Common myeloid progenitor, CD34-positive (primary cell): ENCODE measurements at places on chromosomes 16 and 17.

GRCh38 chr17:34503528-34504195 lies 75.7 kb upstream of the TMEM132E start:
- no peak overlapping the region for H3K4me3 ChIP-seq
- peak; percentile 7 for DNase-seq
- peaks cover 2% of the 10 kb centered on the region for H3K27me3 ChIP-seq
- no peaks in the 10 kb centered on the region for H3K36me3 ChIP-seq

DNA sequence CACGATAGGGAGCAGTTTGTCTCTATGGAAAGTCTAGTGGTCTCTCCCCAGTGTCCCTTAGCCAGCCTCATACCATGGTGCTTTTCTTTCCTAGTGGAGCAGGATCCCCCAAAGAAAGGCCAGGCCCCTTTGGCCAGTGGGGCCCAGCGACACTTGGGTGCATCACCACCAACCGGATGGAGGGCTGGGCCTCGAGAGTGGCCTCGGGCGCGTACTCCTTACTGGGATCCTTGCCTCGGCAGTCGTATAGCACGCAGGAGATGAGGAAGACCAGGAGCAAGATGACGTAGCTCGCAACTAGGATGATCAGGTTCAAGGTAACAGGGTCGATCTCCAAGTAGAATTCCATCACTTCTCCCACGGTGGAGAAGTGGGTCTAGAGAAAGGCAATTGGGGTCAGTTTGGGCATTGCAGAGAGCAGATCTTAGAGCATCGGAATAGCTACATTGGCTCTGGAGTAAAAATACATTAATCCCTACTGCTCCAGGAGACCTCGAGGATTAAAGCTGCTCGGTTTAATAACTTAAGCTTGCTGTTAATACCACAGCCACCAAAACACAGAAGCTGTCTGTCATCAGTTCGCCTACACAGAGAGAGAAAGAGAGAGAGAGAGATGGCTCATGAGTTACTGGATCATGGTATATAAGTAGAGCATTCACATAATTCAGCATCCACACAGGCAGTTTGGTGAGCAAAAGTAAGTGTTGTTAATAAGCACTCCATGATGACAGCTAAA lies at the start of gene SMIM36:
Gene SMIM36 (minus strand): TSS at position 467 of the 736 bp plus-strand sequence.
- H3K27ac ChIP-seq: no peak within 1 kb of the TSS
- no peak for DNase-seq
- no peaks in the 10 kb centered on the region for H3K27me3 ChIP-seq
- no peak within 1 kb of the TSS for H3K4me3 ChIP-seq
- no peaks in the 10 kb centered on the region for H3K4me1 ChIP-seq
- H3K36me3 ChIP-seq: no peaks in the 10 kb centered on the region

DNA sequence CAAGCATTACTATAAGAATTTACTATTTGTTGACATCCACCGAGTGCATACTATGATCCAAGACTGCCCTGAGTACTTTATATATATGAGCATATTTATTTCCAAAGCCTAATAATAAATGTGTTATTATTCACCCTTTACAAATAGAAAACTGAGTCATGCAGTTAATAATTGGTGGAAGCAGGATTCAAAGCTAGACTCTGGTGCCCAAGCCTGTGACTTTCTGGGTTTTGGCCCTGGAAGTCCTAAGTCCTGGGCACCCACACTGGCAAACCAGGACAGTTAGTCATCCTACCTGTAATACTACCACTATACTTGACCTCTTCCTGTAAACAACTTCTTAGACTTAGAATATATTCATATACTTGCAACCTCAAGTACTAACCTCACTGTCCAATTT lies 257.4 kb upstream of the IRX5 start:
- no peak for DNase-seq
- H3K27me3 ChIP-seq: peaks cover 1% of the 10 kb centered on the region
- H3K4me3 ChIP-seq: no peak overlapping the region
- H3K27ac ChIP-seq: no peak overlapping the region
- H3K36me3 ChIP-seq: no peaks in the 10 kb centered on the region
- H3K4me1 ChIP-seq: no peaks in the 10 kb centered on the region

GRCh38 chr17:16924696-16925440 lies 47.0 kb downstream of the TNFRSF13B start:
- H3K36me3 ChIP-seq: no peaks in the 10 kb centered on the region
- no peak overlapping the region for H3K4me3 ChIP-seq
- no peak for DNase-seq
- H3K27me3 ChIP-seq: no peaks in the 10 kb centered on the region
- H3K27ac ChIP-seq: no peak overlapping the region
- no peaks in the 10 kb centered on the region for H3K4me1 ChIP-seq

DNA sequence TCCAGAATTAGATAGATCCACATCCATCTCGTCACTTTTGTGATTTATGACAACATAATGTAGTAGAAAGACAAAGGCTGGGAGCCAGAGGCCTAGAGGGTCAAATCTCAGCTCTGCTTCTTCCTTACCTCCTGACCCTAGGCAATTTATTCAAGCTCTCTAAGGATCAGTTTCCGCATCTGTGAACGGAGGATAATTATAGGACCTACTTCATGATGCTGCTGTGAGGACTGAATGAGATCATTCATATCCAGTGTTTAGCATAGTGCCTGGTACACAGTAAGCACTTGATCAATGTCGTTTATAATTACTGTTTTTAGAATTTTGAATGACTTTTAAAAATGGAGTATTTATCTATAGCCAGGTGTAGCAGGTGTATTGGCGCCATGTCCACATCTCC lies 128.4 kb downstream of the SHISA9 start:
- H3K4me3 ChIP-seq: no peak overlapping the region
- no peak overlapping the region for H3K27ac ChIP-seq
- H3K4me1 ChIP-seq: no peaks in the 10 kb centered on the region
- no peak for DNase-seq

DNA sequence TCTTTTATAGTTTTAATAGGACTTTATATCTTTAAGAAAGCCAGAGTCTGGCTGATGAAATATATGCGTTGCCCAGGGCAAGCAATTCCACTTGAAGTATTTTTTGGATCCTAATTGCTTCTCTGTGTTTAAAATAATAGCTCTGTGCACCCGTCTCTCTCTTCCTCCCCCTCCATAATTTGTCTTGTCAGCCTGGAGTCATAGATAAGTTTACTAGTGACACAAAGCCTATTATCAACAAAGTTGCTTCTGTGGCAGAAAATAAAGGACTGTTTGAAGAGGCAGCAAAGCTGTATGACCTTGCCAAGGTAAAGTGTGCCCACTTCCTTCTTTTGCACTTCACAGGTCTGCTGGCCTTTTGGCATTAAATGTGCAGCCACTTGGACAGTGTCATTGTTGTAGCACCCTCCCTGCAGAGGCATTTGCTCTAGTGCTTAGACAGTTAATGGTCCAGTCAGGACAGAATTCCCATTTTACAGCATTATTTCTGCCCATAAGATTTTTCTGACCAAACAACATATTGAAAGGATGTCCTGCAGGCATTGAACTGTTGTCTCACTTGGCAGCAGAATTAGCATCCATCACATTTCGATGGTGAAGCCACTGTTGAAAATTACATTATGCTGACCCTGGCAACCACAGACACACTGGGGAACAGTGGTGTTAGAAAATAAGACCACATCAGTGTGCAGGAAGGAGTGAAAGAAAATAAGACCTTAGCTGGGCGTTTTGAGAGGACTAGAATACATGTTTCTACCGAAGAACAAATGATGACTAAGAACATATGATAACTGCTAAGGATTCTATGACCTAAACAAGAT lies 28.4 kb upstream of the SLC12A3 start:
- H3K36me3 ChIP-seq: peaks cover 57% of the 10 kb centered on the region
- no peak overlapping the region for H3K4me3 ChIP-seq
- no peak overlapping the region for H3K27ac ChIP-seq
- H3K27me3 ChIP-seq: no peaks in the 10 kb centered on the region
- DNase-seq: no peak

GRCh38 chr17:44926821-44927525 lies 11.7 kb upstream of the GFAP start:
- DNase-seq: no peak
- no peak overlapping the region for H3K4me3 ChIP-seq
- H3K36me3 ChIP-seq: peaks cover 55% of the 10 kb centered on the region
- peaks cover 5% of the 10 kb centered on the region for H3K27me3 ChIP-seq

DNA sequence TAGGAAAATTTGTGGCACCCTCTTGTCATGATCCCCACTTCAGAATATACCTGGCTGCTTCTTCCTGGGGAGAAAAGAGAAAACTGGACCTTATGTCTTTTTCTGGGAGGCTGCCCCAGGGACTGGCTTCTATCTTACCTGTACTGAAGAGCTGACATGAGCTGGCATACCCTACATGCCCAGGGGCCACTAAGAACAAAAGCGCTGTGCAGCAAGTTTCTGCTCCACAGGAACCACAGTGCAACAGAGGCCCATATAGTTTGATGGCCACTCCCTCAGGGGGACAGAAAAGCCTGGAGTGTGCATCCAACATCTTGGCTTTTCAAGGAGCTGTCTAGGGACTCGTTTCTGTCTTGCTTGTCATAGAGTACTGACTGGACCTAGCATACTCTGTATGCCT lies 96.8 kb upstream of the NACA2 start:
- no peak overlapping the region for H3K27ac ChIP-seq
- H3K27me3 ChIP-seq: no peaks in the 10 kb centered on the region
- H3K36me3 ChIP-seq: peaks cover 8% of the 10 kb centered on the region
- H3K4me1 ChIP-seq: no peaks in the 10 kb centered on the region
- H3K4me3 ChIP-seq: no peak overlapping the region

GRCh38 chr17:43927060-43927864 lies 15.0 kb downstream of the PPY start:
- H3K36me3 ChIP-seq: no peaks in the 10 kb centered on the region
- no peak overlapping the region for H3K27ac ChIP-seq
- peaks cover 15% of the 10 kb centered on the region for H3K27me3 ChIP-seq
- DNase-seq: peak; percentile 42

GRCh38 chr16:28897826-28898225 lies 19.5 kb downstream of the ATP2A1 start:
- H3K36me3 ChIP-seq: no peaks in the 10 kb centered on the region
- H3K4me3 ChIP-seq: no peak overlapping the region
- no peak overlapping the region for H3K27ac ChIP-seq
- H3K27me3 ChIP-seq: no peaks in the 10 kb centered on the region
- DNase-seq: no peak

GRCh38 chr16:77297996-77298395 lies 98.8 kb downstream of the SYCE1L start:
- H3K27ac ChIP-seq: no peak overlapping the region
- no peaks in the 10 kb centered on the region for H3K27me3 ChIP-seq
- no peaks in the 10 kb centered on the region for H3K4me1 ChIP-seq
- H3K36me3 ChIP-seq: no peaks in the 10 kb centered on the region
- no peak overlapping the region for H3K4me3 ChIP-seq

DNA sequence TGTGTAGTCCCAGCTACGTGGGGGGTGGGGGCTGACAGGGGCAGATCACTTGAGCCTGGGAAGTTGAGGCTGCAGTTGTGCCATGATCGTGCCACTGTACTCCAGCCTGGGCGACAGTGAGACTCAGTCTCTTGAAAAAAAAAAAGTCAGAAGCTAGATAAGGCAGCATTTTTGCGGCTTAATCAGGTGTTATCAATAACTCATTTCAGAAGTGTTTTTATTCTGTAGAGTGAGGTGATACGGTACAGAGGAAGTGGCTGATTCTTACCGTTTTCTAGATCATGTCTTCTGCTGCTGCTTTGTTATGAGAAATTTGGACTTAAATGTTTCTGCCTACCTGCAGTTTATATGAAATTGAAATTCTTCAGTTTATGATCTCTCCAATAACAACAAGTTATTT lies 18.6 kb downstream of the ZC3H18 start:
- peaks cover 71% of the 10 kb centered on the region for H3K36me3 ChIP-seq
- no peaks in the 10 kb centered on the region for H3K27me3 ChIP-seq
- no peaks in the 10 kb centered on the region for H3K4me1 ChIP-seq
- DNase-seq: no peak
- no peak overlapping the region for H3K27ac ChIP-seq
